Activated CD4-positive, alpha-beta T cell treated with anti-CD3 and anti-CD28 coated beads, Interleukin-2, amount 10 ng/mL, durations not matched to agents 7 days and 5 days (primary cell): ENCODE measurements at places on chromosomes 11 and 22.
A peak's percentile ranks its signal among the peaks of the same experiment; 100 is the strongest.

DNA sequence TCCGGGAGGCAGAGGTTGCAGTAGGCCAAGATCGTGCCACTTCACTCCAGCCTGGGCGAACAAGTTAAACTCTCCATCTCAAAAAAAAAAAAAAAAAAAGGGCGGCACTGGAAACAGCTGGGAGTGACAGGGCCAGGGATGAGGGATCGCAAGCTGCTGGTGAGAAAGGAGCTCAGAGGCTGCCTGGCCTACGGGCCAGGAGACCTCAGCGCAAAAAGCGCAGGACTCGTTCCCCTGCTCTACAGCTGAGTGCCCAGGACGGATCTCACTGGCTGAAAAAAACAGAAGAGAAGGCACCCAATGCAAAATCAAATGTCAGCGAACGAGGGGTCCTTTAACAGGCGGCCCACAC is 650 bp upstream of the NUP50 start:
- no peak for DNase-seq

- DNase-seq, result no peak
Observed at GRCh38 chr11:28631148-28631547, 523.0 kb downstream of the METTL15 start.

DNA sequence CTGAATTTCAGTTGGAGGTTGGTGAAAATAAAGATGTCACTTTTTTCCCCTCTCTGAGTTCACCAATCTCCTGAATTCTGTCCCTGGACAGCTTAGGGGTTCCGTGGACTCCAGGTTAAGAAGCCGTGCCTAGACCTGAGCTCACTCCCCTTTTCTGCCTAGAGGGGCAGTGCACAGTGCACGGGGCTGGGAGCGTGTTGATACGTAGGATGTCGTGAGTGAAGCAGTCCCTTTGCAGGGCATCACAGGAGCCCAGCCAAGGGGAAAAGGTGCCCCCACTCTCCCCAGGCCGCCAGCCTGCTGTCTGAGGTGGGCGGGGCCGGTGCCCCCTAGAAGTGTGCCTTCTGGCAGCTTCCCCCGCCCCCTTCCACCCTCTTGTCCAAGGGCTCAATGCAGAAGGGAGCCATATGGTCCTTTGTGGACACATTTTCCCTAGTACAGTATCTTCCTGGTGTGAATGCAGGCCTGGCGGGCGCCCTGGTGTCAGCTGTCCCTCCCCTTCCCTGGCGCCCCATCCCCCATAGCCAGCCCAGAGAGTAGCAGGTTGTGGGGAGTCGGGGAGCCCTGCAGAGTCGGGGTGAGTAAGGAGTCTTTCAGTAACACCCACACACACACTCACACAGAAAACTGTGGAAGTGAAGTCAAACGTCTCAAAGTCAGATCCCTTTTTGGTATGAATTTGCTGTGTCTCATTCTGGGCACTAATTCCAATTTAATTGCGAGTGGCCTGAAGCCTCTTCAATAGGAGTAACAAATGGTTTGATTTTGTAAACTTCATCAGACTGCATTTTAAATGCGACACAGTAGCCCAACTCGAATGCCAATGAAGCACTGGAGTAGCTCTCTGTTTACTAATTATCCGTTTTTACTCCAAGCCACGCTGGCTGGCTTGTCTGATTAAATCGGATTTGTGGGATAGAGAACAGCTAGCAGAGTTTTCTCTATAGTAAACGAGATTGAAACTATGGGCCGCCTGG is 67.5 kb upstream of the NNMT start:
- no peak for DNase-seq

- DNase-seq, result no peak
Observed at GRCh38 chr11:123254357-123254756, 59.3 kb upstream of the CLMP start.

GRCh38 chr11:63866211-63866610 is 27.3 kb downstream of the MARK2 start:
- peak; percentile 85 for DNase-seq

DNA sequence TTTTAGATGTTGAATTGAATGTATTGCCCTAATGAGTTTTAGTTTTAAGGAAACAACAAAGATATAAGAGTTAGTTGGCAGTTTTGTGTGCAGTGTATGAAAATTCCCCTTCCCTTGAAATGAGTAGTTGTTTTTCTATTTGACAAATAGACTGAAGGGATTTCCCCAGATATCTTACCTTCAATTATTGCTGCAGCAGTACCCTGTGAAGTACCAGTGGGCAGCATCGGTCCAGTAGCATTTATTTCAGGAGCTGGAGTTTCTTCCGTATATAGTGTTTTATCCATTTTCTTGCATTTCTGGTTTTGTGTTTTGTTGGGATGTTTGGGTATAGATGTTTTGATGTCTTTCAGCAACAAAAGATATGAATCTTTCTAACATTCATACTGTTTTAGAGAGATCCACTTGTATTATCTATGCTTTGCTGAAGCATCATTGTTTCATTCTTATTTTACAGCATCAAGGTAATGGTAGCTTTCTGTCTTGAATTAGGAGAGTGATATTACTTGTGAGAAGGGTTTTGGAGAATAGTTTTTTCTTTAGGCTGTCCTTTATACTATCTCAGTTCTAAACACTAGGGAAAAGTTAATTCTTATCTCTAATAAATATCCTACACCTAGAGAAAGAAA is 7.4 kb downstream of the KMT2A start:
- DNase-seq, result no peak

GRCh38 chr11:57567515-57568329 is at the start of gene UBE2L6:
UBE2L6 (minus strand) TSS chr11:57567672; CDS start chr11:57567611, 61 bp downstream.
- DNase-seq, result peak; percentile 89

DNA sequence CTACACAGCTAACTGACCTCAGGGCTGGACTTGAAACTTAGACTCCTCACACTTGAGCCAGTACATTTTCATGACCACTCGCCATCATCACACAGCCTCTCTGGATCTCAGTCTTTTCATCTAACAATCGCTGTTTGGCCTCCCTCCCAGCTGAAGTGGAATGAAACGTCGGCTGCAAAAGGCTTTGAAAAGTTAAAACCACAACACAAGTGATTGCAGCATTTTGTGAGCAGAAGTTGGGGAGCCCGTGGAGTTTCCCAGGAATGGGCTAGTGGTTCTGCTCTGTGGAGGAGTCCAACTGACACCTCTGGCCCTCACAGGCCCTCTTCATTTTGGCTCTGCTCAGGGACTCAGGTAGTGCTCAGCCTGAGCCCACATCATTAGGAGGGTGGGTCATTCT is 35.9 kb upstream of the TRIM29 start:
- DNase-seq, result no peak

- no peak for DNase-seq
Observed at GRCh38 chr11:126740846-126741245, 259.7 kb downstream of the KIRREL3 start.
